T-helper 2 cell (primary cell): ENCODE measurements at places on chromosomes 12 and 14.

DNA sequence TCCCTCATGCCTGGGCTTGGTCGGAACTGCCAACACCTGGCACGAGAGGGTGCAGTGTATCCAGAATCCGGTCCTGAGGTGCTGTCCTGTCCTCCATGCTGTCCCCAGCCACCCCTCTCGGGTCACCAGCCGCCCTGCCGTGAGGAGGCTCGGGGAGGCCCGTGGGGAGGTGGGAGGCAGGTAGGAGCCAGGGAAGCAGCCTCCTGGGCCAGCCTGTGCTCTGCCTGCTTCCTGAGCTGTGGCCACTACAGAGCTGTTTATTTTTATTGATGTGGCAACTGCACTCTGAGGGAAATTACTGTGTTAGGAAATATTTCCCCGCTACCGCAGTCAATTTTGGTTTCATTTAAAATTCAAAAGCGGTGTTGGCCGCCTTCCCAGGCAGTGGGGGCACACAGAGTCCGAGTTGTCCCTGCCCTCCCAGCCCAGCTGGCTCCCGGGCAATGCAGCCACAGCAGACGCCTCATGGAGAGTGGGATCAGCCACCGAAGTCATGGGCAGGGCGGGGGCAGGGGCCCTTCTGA is 18.3 kb downstream of the NOC4L start:
- no peak for DNase-seq

- no peak for DNase-seq
Measured at GRCh38 chr12:4589941-4590340, 27.9 kb downstream of the DYRK4 start.

GRCh38 chr14:36857842-36858445 is 196.3 kb downstream of the PAX9 start:
- DNase-seq = no peak

GRCh38 chr12:5395443-5396271 is 36.3 kb upstream of the NTF3 start:
- DNase-seq = no peak
